ENCODE measurements at places on chromosomes 1 and 21.

DNA sequence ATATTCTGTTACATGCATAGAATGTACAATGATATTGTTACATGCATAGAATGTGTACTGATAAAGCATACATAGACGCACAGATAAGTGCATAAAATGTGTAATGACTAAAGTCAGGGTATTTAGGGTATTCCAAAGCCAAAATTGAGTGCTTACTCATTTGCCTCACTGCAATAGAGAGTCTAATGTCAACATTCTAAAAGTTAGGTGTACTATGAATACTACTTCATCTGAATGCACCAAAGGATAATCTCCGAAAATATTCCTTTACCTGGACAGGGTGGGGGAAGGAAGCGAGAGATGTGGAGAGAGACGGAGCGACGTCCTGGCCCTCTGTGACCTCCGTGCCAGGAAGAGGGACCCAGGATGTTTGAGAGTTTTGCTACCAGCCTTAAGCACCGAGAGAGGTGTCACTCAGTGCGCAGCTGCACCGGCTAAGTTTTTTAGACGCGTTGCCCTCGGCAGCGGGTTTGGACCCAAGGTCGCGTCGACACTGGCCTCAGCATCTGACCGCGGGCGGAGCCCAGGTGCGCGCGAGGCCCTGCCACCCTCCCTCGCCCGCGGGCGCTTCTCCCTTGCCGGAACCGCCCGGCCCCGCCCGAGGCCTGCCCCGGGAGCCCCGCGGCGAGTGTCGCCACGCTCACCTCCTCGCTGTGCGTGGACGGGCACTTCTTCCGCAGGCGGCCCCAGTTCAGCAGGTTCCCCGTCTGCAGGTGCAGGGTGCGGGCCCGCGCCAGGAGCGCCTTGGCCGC lies 660 bp downstream of the GCLM start:
- peaks cover 40% of the 10 kb centered on the region for H3K4me1 ChIP-seq
- H3K27me3 ChIP-seq: peaks cover 18% of the 10 kb centered on the region
- H3K27ac ChIP-seq: peak overlapping the region; percentile 82
- DNase-seq: peak; percentile 43
- peak overlapping the region; percentile 85 for H3K4me3 ChIP-seq
- H3K36me3 ChIP-seq: peaks cover 8% of the 10 kb centered on the region

DNA sequence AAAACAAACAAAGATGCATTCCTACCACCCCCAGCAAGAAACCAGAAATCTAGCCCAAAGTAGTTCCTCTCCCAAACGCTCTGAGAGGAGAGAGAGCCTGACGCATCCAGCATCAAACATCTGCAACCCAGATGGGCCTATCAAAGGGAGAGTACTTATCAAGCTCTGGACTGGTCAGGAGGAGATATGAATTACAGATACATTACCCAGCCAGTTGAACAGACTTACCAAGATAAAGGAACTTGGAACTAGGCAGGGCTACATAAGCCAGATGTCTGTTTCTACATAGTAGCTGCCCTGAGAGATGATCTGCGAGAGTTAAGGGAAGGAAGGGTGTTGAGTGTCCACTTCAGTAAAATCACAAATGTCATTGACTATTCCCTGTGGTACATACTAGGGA lies 138.4 kb downstream of the PAPPA2 start:
- H3K4me1 ChIP-seq: no peaks in the 10 kb centered on the region
- DNase-seq: no peak
- no peaks in the 10 kb centered on the region for H3K36me3 ChIP-seq
- no peak overlapping the region for H3K4me3 ChIP-seq
- no peak overlapping the region for H3K27ac ChIP-seq
- no peaks in the 10 kb centered on the region for H3K27me3 ChIP-seq

DNA sequence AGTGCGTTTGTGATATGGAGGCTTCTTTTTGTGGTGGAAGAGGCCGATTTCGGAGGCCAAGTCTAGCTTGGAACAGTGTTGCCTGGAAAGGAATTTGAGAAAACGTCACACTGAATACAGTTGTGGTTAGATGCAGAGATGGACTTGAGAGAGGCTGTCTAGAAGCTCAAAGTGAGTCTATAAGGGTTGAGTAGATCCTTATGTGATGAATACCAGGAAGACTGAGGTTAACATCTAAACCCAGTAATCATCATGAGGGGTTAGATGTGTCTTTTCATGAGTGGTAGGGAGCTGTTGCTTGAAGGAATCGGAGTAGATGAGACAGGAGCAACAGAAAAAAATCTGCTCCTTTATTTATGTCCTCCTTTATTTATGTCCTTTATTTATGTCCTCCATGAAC lies 114.6 kb upstream of the IVNS1ABP start:
- H3K36me3 ChIP-seq: peaks cover 11% of the 10 kb centered on the region
- no peak overlapping the region for H3K27ac ChIP-seq
- no peak overlapping the region for H3K4me3 ChIP-seq
- DNase-seq: no peak
- H3K27me3 ChIP-seq: no peaks in the 10 kb centered on the region
- H3K4me1 ChIP-seq: peaks cover 19% of the 10 kb centered on the region

DNA sequence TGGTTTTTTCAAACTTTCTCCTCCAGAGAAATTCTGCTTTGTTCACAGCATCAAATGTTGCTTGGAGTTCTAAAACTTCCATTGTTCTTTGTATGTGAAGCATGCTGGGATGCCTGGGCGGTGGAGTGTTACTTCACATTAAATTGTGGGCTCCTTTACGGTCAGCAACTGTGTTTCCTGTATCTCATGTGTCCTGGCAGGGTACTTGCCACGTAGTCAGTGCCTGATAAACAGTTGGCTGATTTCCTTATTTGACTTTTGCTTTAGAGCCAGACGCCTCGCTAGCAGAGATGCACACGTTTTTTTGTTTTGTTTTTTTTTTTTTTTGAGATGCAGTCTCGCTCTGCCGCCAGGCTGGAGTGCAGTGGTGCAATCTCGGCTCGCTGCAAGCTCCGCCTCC lies 96.7 kb downstream of the UCK2 start:
- no peak overlapping the region for H3K4me3 ChIP-seq
- H3K27me3 ChIP-seq: peaks cover 16% of the 10 kb centered on the region
- peaks cover 15% of the 10 kb centered on the region for H3K4me1 ChIP-seq
- DNase-seq: no peak
- no peaks in the 10 kb centered on the region for H3K36me3 ChIP-seq
- no peak overlapping the region for H3K27ac ChIP-seq

DNA sequence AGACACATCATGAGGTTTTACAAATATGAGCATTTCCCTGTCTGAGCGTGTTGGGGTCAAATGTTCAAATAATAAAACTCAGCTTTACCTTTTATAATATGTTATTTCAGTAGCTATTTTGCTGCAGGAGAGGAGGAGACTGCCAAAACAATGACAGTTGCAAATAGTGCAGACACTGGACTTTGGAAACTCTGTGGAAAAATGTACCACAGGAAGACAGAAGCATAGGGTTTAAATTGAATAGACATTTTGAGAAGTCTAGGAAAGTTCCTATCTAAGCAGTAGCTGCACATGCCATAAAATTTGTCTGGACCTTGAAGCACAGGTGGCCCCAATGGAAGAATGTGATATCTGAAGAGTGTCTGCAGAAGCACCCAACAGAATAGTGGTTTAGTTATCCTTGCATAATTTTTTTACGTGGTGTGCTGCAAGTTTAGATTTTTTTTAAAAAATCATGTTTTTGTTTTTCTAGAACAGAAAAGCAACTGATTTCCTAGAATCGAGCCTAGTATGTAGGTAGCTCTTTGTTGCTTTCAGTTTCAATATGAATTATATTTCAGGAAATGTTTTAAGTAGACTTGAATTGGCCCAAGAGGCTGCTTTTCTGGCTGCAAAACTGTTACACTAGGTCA lies 14.0 kb upstream of the GBP5 start:
- H3K36me3 ChIP-seq: peaks cover 54% of the 10 kb centered on the region
- DNase-seq: no peak
- peaks cover 67% of the 10 kb centered on the region for H3K4me1 ChIP-seq
- H3K27ac ChIP-seq: peak overlapping the region; percentile 95

DNA sequence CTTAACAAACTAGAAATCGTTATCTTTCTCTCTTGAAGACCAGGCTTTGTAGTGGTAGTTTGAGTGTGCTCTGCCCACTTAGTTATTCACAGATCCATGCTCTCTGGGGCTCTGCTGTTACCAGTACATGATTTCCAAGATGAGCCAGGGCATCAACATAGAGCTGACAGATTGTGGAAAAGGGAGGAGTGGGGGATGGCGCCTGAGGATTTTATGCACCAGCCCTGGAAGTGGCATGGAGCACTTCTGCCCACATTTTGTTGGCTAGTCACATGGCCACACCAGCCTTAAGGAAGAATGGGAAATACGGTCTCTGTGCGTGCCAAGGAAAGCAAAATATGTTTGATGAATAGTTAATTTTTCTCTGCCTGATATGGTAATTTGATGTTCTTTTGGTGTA lies 18.2 kb downstream of the TSNAX start:
- peaks cover 35% of the 10 kb centered on the region for H3K36me3 ChIP-seq
- no peak overlapping the region for H3K4me3 ChIP-seq
- H3K27me3 ChIP-seq: no peaks in the 10 kb centered on the region
- no peak for DNase-seq

- H3K4me3 ChIP-seq: no peak overlapping the region
- peaks cover 3% of the 10 kb centered on the region for H3K27me3 ChIP-seq
- DNase-seq: no peak
- H3K4me1 ChIP-seq: no peaks in the 10 kb centered on the region
- H3K36me3 ChIP-seq: peaks cover 2% of the 10 kb centered on the region
Observed at GRCh38 chr1:42419126-42419821, 36.5 kb downstream of the ZMYND12 start.

- no peak for DNase-seq
- no peaks in the 10 kb centered on the region for H3K36me3 ChIP-seq
- H3K27ac ChIP-seq: no peak overlapping the region
- H3K27me3 ChIP-seq: no peaks in the 10 kb centered on the region
- H3K4me1 ChIP-seq: peaks cover 4% of the 10 kb centered on the region
Observed at GRCh38 chr1:233360525-233361102, 33.1 kb downstream of the MAP3K21 start.

DNA sequence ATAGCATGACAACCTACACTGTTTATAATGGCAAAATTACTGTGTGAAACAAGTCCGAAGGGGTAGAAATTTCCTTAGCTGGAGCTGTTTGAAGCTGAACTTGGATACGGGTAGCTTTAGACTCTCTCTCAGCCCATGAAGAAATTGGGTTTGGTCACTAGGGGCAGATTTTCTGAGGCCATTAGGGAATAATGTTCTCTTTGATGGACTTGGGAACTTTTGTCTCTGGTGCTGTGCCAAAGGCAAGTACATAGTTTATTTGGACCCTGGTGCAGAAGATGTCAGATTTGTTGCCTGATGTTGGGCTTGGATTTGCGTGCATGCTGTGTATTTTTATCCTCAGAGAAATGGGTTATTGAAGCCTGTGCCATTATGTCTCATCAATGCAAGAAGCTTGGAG lies 109.6 kb downstream of the VPS13D start:
- H3K27ac ChIP-seq: no peak overlapping the region
- peaks cover 24% of the 10 kb centered on the region for H3K4me1 ChIP-seq
- no peak for DNase-seq
- H3K36me3 ChIP-seq: peaks cover 45% of the 10 kb centered on the region
- no peaks in the 10 kb centered on the region for H3K27me3 ChIP-seq

DNA sequence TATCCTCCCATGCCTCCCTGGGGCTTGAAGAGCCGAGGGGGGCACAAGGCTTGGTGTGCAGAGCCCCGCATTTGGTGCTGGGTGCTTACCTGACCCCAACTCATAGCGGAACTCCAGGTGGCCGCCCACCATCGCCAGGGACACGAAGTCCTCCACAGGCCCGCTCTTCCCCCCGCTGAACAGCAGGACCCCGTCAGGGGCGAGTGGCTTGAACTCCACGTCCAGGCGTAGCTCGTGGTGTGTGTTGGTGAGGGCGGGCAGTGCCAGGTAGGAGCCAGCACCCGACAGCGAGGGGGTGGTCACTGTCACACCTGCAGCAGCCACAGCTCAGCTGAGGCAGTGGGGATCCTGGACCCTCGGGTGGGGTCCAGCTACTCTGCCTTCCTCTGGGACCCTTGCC lies 17.2 kb downstream of the LDLRAD2 start:
- no peak overlapping the region for H3K4me3 ChIP-seq
- no peak for DNase-seq
- peaks cover 2% of the 10 kb centered on the region for H3K36me3 ChIP-seq
- H3K27me3 ChIP-seq: no peaks in the 10 kb centered on the region
- H3K27ac ChIP-seq: no peak overlapping the region

- H3K4me3 ChIP-seq: peak overlapping the region; percentile 81
- no peak overlapping the region for H3K27ac ChIP-seq
- no peak for DNase-seq
- peaks cover 14% of the 10 kb centered on the region for H3K27me3 ChIP-seq
- peaks cover 16% of the 10 kb centered on the region for H3K36me3 ChIP-seq
Observed at GRCh38 chr1:228415853-228416216, 826 bp downstream of the TRIM17 start.

DNA sequence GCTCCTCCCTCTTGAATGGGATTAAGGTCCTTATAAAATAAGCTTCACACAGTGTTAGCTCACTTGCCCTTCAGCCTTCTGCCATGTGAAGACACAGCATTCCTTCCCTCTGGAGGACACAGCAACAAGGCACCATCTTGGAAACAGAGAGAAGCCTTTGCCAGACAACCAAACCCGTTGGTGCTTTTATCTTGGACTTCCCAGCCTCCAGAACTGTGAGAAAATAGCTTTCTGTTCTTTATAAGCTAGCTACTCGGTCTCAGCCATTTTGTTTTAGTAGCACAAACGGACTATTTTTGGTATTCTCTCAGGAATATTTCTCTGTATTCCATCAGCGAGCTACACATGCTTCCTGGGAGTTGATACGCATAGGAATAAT lies 58.6 kb upstream of the IRF2BP2 start:
- no peak overlapping the region for H3K4me3 ChIP-seq
- H3K27me3 ChIP-seq: no peaks in the 10 kb centered on the region
- H3K36me3 ChIP-seq: no peaks in the 10 kb centered on the region
- peaks cover 4% of the 10 kb centered on the region for H3K4me1 ChIP-seq
- no peak overlapping the region for H3K27ac ChIP-seq
- DNase-seq: no peak

- H3K4me1 ChIP-seq: peaks cover 4% of the 10 kb centered on the region
- H3K4me3 ChIP-seq: peak within 1 kb of the TSS; percentile 69
- peaks cover 1% of the 10 kb centered on the region for H3K36me3 ChIP-seq
Observed at GRCh38 chr1:91404151-91405012, at the start of gene HFM1. TSS of gene HFM1 (minus strand) at chr1:91404837. CDS start at chr1:91401082, 3,755 bp downstream.

GRCh38 chr1:10489291-10490055 lies 14.7 kb downstream of the PEX14 start:
- H3K4me3 ChIP-seq: no peak overlapping the region
- H3K27me3 ChIP-seq: no peaks in the 10 kb centered on the region
- DNase-seq: no peak
- peaks cover 7% of the 10 kb centered on the region for H3K4me1 ChIP-seq
- peaks cover 11% of the 10 kb centered on the region for H3K36me3 ChIP-seq

GRCh38 chr1:192577145-192578140 lies 1.9 kb downstream of the RGS1 start:
- H3K27me3 ChIP-seq: no peaks in the 10 kb centered on the region
- H3K4me3 ChIP-seq: peak overlapping the region; percentile 87
- peaks cover 34% of the 10 kb centered on the region for H3K36me3 ChIP-seq
- no peak for DNase-seq
- peaks cover 56% of the 10 kb centered on the region for H3K4me1 ChIP-seq
- no peak overlapping the region for H3K27ac ChIP-seq

DNA sequence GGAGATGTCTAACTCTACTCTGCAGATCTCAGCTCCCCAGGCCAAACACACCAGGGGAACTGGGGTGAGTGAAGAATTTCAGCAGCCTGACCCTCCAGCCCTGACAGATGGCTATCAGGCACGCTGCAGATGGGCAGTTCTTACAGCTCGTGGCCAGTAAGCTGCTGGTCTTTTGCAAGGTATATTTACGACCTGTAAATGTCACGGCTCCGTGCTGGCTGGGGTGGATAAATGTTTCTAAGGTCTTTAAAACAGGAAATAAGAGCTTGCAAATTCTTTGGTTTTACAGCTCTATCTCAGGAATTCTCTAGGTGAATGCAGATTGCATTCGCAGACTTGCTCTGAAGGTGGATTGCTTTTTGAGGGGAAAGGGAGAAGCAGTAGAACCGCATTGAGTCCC lies 10.1 kb downstream of the DOP1B start:
- peaks cover 8% of the 10 kb centered on the region for H3K4me1 ChIP-seq
- H3K27ac ChIP-seq: no peak overlapping the region
- H3K4me3 ChIP-seq: no peak overlapping the region
- peaks cover 23% of the 10 kb centered on the region for H3K36me3 ChIP-seq
- no peak for DNase-seq
- H3K27me3 ChIP-seq: no peaks in the 10 kb centered on the region
